Esophagus squamous epithelium (tissue), 5 donors: ENCODE measurements at places on chromosomes 12 and 14.

DNA sequence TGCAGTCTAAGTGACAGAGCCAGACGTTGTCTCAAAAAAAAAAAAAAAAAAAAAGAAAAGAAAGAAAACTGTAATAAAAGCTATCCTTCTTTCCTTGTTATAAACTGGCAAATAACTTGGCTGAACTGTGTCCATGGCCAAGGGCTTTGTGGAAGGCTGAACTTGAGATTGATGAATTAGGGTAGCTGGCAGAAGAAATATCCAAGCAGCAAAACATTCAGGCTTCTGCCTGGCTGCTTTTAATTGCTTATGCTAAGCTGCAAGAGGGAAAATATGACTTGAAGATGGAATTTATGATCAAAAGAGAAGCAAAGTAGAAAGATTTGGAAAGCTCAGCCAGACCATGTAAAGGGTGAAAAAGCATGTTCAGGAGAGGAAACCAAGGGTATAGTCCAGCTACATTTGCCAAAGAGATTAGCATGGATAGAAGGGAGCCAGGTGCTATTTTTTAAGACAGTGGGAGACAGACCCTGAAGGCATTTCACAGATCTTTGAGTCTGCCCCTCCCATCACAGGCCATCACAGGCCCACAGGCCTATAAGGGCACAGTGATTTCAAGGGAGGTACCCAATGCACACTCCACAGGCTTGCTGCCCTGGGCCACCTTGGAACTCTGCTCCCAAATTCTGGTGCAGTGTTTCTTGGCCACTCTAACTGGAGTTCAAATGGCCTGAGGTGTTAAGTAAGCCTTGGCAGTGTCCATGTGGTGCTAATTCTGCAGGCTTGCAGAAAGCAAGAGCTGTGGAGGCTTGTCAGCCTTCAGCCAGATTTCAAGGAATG lies 226.0 kb downstream of the AEBP2 start:
- DNase-seq, result no peak

- no peak for DNase-seq
Measured at GRCh38 chr12:54650409-54650808, 2.2 kb upstream of the DCD start.

GRCh38 chr12:50066402-50066801 lies 9.0 kb downstream of the ASIC1 start:
- no peak for DNase-seq

GRCh38 chr12:17992002-17992656 lies 97.9 kb downstream of the RERGL start:
- DNase-seq, result no peak

GRCh38 chr12:132145334-132145733 lies 1.1 kb downstream of the NOC4L start:
- DNase-seq, result no peak

DNA sequence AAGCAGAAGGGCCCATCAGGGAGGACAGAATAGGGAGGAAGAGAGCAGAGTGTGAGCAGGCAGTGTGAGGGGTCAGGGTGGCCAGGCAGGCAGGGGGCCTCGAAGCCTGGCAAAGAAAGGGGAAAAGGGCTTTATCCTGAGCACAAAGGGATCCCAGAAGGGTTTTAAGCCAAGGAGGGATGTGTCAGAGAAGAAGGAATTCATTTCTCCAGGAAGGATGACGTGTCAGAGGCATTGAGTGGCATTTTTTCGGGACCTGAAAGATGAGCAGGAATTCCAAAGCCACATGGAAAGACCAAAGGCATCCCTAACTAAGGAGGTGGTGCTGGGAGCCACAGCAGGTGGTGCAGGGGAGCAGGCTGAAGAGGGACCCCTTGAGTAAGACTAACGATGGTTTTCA lies 132.1 kb downstream of the DICER1 start:
- DNase-seq, result no peak
